Esophagus muscularis mucosa (tissue), 4 donors: ENCODE measurements at places on chromosomes 2 and 18. TPM values are rescaled to one million over a fixed set of nuclear protein-coding genes. Genes with fewer than 3 reads are reported as not detected.

- no peaks in the 10 kb centered on the region for H3K36me3 ChIP-seq
- H3K4me1 ChIP-seq, result no peaks in the 10 kb centered on the region
- H3K4me3 ChIP-seq, result no peak overlapping the region
- DNase-seq, result no peak
- H3K27ac ChIP-seq, result no peak overlapping the region
Measured at GRCh38 chr2:199596549-199596948, 138.8 kb upstream of the SATB2 start.

DNA sequence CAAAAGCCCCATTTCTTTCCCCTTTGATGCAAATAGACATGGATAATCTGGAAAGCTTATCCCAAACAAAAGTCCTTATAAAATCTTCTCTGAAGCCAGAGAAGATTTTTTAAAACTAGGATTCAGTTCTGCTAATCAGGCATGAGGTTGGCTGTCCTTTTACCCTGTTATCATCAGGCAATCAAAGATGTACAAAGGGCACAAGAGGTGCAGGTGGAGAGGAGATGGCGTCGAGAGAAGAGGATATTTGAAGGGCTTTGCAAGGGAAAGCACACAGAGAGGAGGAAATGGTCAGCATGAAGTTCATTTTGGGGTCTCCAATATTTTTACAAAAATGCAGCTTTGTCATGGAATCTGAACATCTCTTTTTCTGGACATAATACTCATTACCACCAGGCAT lies 88.5 kb downstream of the KLF7 start:
- peaks cover 43% of the 10 kb centered on the region for H3K36me3 ChIP-seq
- H3K27me3 ChIP-seq, result no peaks in the 10 kb centered on the region
- DNase-seq, result no peak
- peaks cover 22% of the 10 kb centered on the region for H3K4me1 ChIP-seq
- H3K27ac ChIP-seq, result no peak overlapping the region

DNA sequence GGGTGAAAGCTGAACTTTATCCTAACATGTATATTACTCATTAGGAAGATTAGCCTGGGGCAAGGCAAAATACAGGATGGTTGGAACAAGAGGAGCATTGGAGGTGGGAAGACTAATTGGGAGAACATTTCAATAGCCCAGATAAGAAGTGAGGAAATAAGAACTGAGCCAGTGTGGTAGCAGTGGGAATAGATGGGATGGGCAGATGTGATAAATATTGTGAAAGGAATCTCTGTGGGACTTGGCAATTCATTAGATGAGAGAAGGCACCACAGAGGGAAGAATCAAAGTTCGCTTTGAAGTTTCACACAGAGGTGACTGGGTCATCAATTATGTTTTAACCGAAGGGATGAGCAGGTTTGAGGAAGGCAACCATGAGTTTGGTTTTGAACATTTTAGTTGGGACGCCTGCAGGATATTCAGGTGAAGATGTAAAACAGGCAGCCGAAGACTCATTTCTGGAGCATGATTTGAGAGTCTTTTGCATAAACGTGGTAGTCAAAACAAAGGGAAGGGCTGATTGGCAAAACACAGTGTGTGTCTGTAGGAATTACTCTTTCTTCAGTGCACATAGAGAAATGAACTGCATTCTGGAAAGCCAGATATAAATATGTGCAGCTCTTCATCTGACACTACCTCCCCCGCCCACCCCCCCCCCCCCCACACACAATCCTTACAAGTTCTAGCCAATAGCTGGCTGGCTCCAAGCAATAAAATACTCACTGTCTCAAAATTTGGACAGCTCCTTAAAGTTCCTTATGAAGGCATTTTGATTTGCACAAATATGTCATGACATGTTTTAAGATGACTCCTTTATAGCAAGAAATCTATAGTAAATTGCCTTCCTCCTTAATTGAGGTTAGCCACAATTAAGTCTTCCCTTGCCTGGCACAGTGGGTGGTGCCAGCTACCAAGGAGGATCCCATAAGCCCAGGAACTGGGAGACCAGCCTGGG lies 1.9 kb upstream of the SLC1A4 start:
- H3K27ac ChIP-seq, result peak overlapping the region; percentile 94
- peaks cover 17% of the 10 kb centered on the region for H3K4me1 ChIP-seq
- DNase-seq, result no peak
- H3K36me3 ChIP-seq, result no peaks in the 10 kb centered on the region

- no peaks in the 10 kb centered on the region for H3K36me3 ChIP-seq
- H3K27ac ChIP-seq, result no peak overlapping the region
- H3K27me3 ChIP-seq, result no peaks in the 10 kb centered on the region
- peaks cover 12% of the 10 kb centered on the region for H3K4me1 ChIP-seq
- H3K4me3 ChIP-seq, result no peak overlapping the region
Measured at GRCh38 chr18:46481048-46481846, 175.8 kb downstream of the LOXHD1 start.

DNA sequence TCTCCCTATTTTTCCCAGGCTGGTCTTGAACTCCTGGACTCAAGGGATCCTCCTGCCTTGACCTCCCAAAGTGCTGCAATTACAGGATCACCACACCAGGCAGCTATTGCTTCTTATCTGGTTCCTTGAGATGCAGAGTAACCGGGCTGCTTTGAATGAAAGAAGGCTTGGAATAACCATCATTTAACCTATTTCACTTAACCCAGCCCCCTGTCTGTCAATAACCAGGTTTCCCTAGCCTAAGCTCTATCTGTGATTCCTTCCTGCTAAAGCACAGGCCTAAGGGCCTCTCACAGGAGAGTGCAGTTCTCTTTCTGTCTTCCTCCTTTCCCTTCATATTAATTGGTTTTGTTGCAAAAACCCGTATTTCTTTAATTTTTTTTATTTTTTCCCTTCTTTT lies 393.5 kb upstream of the RAB12 start:
- H3K4me3 ChIP-seq, result no peak overlapping the region
- no peak overlapping the region for H3K27ac ChIP-seq
- H3K36me3 ChIP-seq, result peaks cover 4% of the 10 kb centered on the region
- DNase-seq, result no peak
- no peaks in the 10 kb centered on the region for H3K27me3 ChIP-seq

- no peaks in the 10 kb centered on the region for H3K4me1 ChIP-seq
- DNase-seq, result peak; percentile 87
- no peaks in the 10 kb centered on the region for H3K36me3 ChIP-seq
- no peak overlapping the region for H3K27ac ChIP-seq
Measured at GRCh38 chr18:26714739-26715138, 150.8 kb downstream of the AQP4 start.

- no peak overlapping the region for H3K27ac ChIP-seq
- H3K4me1 ChIP-seq, result peaks cover 13% of the 10 kb centered on the region
- no peak for DNase-seq
- H3K36me3 ChIP-seq, result no peaks in the 10 kb centered on the region
- no peak overlapping the region for H3K4me3 ChIP-seq
Measured at GRCh38 chr18:28153485-28154065, 23.4 kb downstream of the CDH2 start.

- H3K4me3 ChIP-seq, result no peak overlapping the region
- no peaks in the 10 kb centered on the region for H3K4me1 ChIP-seq
- H3K27ac ChIP-seq, result no peak overlapping the region
- H3K27me3 ChIP-seq, result no peaks in the 10 kb centered on the region
- DNase-seq, result no peak
Measured at GRCh38 chr2:1690056-1690775, 54.1 kb downstream of the PXDN start.

DNA sequence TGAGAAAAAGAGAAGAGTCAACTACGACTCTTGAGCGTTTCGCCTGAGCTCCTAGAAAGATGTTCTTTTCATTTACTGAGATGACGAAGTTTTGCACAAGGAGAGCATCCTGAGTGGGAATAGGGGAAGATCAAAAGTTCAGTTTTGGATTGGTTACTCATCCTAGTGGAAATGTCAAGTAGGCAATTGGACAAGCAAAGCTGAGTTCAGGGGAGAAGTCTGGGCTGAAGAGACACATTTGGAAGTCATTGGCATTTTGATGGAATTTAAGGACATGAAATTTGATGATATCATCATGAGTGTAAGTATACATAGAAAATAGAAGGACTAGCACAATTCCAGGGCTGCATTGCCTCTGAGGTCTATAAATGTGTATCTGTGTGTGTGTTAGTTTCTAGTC lies 416.6 kb downstream of the RAD51AP2 start:
- no peaks in the 10 kb centered on the region for H3K36me3 ChIP-seq
- no peaks in the 10 kb centered on the region for H3K27me3 ChIP-seq
- no peaks in the 10 kb centered on the region for H3K4me1 ChIP-seq

- no peak for DNase-seq
- no peak overlapping the region for H3K27ac ChIP-seq
- peaks cover 11% of the 10 kb centered on the region for H3K36me3 ChIP-seq
- H3K4me3 ChIP-seq, result no peak overlapping the region
- no peaks in the 10 kb centered on the region for H3K27me3 ChIP-seq
Measured at GRCh38 chr2:213004197-213004821, 147.1 kb downstream of the IKZF2 start.

Gene COL4A3
- 1.9 TPM for total RNA-seq
